ENCODE measurements at places on chromosomes 3 and 15. TPM values are rescaled to one million over a fixed set of nuclear protein-coding genes. Genes with fewer than 3 reads are reported as not detected.
A peak's percentile ranks its signal among the peaks of the same experiment; 100 is the strongest.

The TICRR gene
- polyA plus RNA-seq, result 4.9 TPM

The VILL gene
- 11.6 TPM for polyA plus RNA-seq

The HEG1 gene
- 40.9 TPM for polyA plus RNA-seq

The GOLGA6L4 gene
- 1.1 TPM for polyA plus RNA-seq

The ST8SIA2 gene
- 0.46 TPM for polyA plus RNA-seq

The GPR171 gene
- not detected for polyA plus RNA-seq

DNA sequence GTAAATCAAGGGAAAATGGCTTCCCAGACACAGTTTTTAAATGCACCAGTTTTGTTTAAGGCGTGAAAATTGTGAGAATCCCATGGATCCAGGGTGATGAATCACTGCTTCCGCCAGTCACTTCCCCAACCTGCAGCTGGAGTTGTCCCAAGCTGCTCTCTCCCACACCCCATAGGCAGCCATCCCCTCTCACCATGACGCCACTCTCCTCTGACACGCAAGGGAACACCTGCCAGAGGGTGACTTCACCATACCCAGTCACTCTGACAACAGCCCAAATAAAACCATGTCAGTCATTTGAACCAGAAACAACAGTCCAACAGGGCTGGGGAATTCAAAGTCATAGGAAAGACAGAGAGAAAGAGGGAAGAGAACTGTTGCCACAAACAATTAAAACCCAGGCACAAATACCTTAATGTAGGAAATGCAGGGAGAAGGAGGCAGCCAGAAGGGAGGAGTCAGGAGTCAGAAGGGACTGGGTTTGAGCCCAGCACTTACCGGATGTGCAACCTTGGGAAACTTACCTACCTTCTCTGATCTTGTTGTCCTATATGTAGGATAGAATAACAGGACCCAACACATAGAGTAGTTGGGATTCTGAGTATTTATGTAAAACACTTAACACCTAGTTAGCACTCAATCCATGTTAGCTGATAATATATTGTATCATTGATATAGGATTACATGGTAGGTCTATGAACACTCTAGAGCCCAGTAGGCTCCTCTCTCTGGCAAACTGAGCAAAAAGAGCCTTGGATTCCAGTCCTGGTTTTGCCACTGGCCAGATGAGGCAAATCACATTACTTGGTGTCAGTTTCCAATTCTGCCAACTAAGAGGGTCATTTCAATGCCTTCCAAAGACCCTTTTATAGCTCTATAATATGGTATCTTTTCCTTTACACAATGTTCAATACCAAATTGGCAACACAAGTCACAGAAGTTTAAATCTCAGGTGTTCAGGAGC, 326.3 kb upstream of the ICE2 start:
- no peak overlapping the region for H3K27ac ChIP-seq
- peak; percentile 56 for DNase-seq
- no peaks in the 10 kb centered on the region for H3K36me3 ChIP-seq
- no peaks in the 10 kb centered on the region for H3K27me3 ChIP-seq
- H3K4me1 ChIP-seq, result no peaks in the 10 kb centered on the region

DNA sequence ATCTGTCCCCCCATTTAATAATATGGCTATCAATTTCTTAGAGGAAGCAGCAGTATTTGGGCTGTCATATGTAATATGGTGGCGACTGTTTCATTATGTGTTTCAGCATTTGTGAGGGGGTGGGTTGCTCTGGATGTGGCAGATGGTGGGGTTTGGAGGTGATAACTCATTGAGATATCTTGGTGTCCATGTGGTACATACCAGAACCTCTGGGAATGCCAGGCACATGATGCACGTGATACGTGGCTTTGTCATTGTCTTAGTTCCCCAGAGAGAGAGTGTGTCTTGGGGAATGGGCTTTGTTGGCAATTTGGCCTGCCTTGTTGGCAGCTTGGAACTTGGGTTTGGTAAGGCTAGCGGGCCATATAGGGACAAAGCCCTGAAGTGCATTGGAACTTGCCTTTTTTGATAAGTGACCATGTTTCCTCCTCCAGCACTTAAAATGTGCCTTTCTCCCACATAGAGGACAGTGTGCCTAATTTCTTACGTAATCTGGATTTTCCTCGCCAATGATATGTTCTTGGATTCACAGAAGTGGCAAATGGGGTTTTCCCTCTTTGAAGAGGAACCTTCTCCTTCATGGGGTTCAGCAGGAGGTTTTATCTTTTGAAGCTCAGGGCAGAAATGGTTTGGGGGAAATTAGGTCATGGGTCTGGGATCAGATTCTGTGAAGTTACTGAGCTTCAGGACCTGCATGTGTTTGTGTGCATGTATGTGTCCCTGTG, 79.5 kb downstream of the DNASE1L3 start:
- DNase-seq, result no peak
- no peak overlapping the region for H3K4me3 ChIP-seq
- H3K36me3 ChIP-seq, result peaks cover 67% of the 10 kb centered on the region
- no peaks in the 10 kb centered on the region for H3K4me1 ChIP-seq
- no peak overlapping the region for H3K27ac ChIP-seq

- no peak overlapping the region for H3K4me3 ChIP-seq
- H3K36me3 ChIP-seq, result no peaks in the 10 kb centered on the region
- no peak for DNase-seq
- peaks cover 13% of the 10 kb centered on the region for H3K4me1 ChIP-seq
- H3K27ac ChIP-seq, result no peak overlapping the region
These were observed 6.4 kb downstream of the SIAH2 start for GRCh38 chr3:150756491-150757059.

- H3K4me1 ChIP-seq, result no peaks in the 10 kb centered on the region
- H3K27ac ChIP-seq, result no peak overlapping the region
- peak; percentile 58 for DNase-seq
- no peak overlapping the region for H3K4me3 ChIP-seq
These were observed 4.6 kb upstream of the P2RY14 start for GRCh38 chr3:151282921-151283320.

DNA sequence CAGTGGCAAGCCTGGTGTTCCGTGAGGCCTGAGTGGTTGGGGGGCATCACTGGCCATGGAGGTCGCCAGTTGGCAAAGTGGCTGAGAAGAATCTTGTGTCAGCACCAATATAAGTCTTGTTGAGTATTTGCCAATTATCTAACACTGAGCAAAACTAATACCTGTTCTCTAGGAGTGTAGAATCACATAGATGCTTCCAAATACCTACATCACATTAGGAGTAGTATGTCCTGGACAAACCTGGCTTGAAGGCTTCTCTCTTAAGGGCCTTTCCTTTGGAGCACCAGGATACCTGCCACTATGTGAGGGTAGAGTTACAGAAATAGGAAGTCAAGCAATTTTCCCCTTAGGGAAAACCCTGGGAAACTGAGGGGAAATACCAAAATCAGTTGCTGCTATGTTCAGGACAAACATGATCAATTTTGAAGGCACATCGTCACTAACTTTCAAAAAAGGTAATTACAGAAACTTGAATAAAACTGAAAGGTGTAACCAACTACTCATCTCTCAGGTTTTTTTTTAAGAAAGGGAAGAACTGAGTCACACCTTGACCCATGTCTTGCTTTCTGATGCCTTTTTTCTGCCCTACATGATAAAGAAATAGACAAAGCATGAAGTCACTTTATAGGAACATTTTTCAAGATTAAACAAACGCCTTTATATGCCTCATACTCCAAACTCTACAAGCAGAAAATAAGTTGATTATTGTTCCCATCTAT, 100.4 kb downstream of the IMPG2 start:
- no peaks in the 10 kb centered on the region for H3K27me3 ChIP-seq
- H3K4me3 ChIP-seq, result no peak overlapping the region
- H3K27ac ChIP-seq, result no peak overlapping the region
- DNase-seq, result no peak
- no peaks in the 10 kb centered on the region for H3K36me3 ChIP-seq

GRCh38 chr3:33942483-33943150, 144.2 kb downstream of the PDCD6IP start:
- no peak overlapping the region for H3K27ac ChIP-seq
- no peaks in the 10 kb centered on the region for H3K27me3 ChIP-seq
- H3K4me1 ChIP-seq, result no peaks in the 10 kb centered on the region
- no peaks in the 10 kb centered on the region for H3K36me3 ChIP-seq

- H3K27me3 ChIP-seq, result no peaks in the 10 kb centered on the region
- H3K36me3 ChIP-seq, result no peaks in the 10 kb centered on the region
- no peak overlapping the region for H3K27ac ChIP-seq
- no peak for DNase-seq
- no peak overlapping the region for H3K4me3 ChIP-seq
These were observed 18.6 kb upstream of the AADAC start for GRCh38 chr3:151795276-151795675.

DNA sequence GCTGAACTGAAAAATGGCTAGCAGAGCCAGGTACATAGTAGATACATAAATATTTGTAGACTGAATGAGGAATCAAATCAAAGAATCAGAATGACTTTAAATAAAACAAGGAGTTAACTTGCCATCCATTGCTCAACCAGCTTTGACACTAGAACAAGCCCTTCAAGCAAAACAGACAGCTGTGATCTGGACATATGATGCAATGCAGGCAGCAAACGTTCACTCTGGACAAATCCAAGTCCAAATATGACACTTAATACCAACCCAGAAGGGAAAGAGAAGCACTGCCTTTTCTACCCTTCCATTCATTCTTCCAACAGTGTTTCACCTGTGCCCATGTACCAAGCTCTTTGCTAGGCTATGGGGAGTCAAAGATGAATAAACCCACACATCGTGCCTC, 4.5 kb downstream of the THRB start:
- H3K27me3 ChIP-seq, result peaks cover 32% of the 10 kb centered on the region
- no peaks in the 10 kb centered on the region for H3K36me3 ChIP-seq
- H3K4me1 ChIP-seq, result peaks cover 9% of the 10 kb centered on the region
- no peak for DNase-seq
- H3K27ac ChIP-seq, result no peak overlapping the region
- H3K4me3 ChIP-seq, result no peak overlapping the region

DNA sequence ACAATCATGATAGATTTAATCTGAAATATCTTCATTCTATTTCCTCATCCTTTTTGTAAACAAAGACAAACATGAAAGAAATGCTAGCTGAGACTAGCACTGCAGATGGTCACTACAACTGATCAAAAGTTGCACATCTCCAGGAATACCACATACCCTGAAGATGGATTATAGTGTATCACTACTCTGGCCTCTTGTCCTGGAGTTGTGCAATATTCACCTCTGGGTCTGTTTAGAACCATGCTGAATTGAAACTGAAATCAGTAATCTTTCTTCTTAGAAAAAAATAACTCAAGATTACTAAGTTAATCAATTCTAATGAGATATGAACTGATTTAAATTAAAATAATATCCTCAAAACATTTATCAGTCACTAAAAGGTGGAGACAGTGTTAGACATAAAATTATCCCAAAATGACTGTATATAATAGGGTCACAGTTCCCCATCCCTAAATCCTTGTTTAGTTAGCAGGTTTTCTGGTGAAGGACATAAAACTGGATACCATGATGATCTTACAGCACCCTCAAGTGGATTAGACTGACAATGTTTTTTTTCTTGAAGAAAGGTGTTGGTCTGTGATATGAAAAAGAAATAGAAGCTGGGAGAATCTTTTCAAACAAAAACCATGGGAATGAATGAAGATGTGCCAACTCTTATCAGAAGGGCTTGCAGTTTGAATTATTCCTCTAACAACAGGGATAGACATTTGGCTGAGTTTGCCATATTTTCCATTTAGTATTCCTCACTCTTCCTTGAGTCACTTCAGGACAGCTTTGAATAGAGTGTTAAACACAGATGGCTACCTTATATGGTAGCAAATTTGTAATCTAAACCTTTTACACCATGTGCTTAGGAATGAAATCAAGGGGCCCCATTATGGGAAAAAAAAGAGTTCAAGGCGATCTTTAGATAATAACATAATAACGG, 7.1 kb upstream of the TTC14 start:
- no peaks in the 10 kb centered on the region for H3K36me3 ChIP-seq
- no peaks in the 10 kb centered on the region for H3K4me1 ChIP-seq
- peaks cover 2% of the 10 kb centered on the region for H3K27me3 ChIP-seq
- H3K4me3 ChIP-seq, result no peak overlapping the region
- DNase-seq, result peak; percentile 55

- H3K4me1 ChIP-seq, result peaks cover 4% of the 10 kb centered on the region
- H3K36me3 ChIP-seq, result no peaks in the 10 kb centered on the region
- no peak overlapping the region for H3K4me3 ChIP-seq
- H3K27ac ChIP-seq, result no peak overlapping the region
- peak; percentile 24 for DNase-seq
These were observed 2.8 kb downstream of the ADAMTS17 start for GRCh38 chr15:100338971-100339444.

- no peaks in the 10 kb centered on the region for H3K27me3 ChIP-seq
- no peaks in the 10 kb centered on the region for H3K36me3 ChIP-seq
- H3K27ac ChIP-seq, result no peak overlapping the region
- no peak overlapping the region for H3K4me3 ChIP-seq
- peak; percentile 70 for DNase-seq
- H3K4me1 ChIP-seq, result peaks cover 9% of the 10 kb centered on the region
These were observed 92.3 kb downstream of the RBMS3 start for GRCh38 chr3:29373131-29373680.

GRCh38 chr3:53643757-53644156, 149.3 kb downstream of the CACNA1D start:
- H3K27ac ChIP-seq, result no peak overlapping the region
- no peaks in the 10 kb centered on the region for H3K4me1 ChIP-seq
- no peaks in the 10 kb centered on the region for H3K27me3 ChIP-seq
- H3K36me3 ChIP-seq, result no peaks in the 10 kb centered on the region

- peaks cover 3% of the 10 kb centered on the region for H3K4me1 ChIP-seq
- H3K4me3 ChIP-seq, result no peak overlapping the region
- no peak for DNase-seq
These were observed 12.2 kb downstream of the ZDHHC3 start for GRCh38 chr3:44963571-44964325.

GRCh38 chr3:188904670-188905069, 267.1 kb upstream of the TPRG1 start:
- H3K36me3 ChIP-seq, result no peaks in the 10 kb centered on the region
- H3K4me3 ChIP-seq, result no peak overlapping the region
- H3K27ac ChIP-seq, result no peak overlapping the region
- no peaks in the 10 kb centered on the region for H3K27me3 ChIP-seq
- DNase-seq, result no peak
- peaks cover 30% of the 10 kb centered on the region for H3K4me1 ChIP-seq

DNA sequence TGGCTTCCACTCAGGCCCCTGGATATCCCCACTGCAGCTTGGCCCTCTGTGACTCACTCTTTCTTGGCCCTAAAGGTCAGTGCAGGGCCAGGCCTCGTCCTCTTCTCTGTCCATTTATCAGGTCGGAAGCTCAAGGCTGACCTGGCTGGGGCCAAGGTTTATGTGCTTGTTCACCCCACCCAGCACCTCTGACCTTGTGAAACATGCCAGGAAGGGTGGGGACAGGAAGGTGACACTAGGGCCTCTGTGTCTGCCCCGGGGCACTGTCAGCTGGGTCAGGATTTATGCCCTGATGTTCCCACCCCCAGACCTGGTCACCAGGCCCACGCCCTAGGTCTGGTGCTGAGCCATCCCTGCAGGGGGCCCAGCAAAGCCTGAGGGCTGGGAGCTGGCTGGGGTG, 103.8 kb downstream of the FBLN2 start:
- DNase-seq, result no peak
- no peaks in the 10 kb centered on the region for H3K4me1 ChIP-seq
- no peaks in the 10 kb centered on the region for H3K36me3 ChIP-seq
- no peak overlapping the region for H3K27ac ChIP-seq
- no peak overlapping the region for H3K4me3 ChIP-seq

All from endothelial cell of umbilical vein (primary cell).